NCI-H748 treated with DMSO at 0.1 percent for 48 hours (cell line): ENCODE measurements at places on chromosomes 2 and 18.

DNA sequence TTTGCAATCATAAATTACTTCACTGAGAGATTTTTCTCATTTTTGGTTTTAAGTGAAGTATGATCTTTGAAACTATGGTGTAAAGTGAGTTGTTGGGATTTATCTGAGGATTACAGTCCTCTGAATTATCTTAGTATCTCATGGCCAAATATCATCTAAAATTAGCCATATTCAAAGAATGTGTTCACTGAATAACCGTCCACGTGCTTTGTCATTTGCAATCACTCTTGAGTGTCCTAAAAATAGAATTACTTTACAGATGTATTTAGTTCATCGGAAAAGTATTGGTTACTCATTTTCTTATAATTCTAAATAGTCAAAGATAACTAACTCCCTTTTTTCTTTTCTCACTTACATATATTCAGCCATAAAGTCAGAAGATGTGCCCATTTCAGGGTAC is 141.2 kb downstream of the RTN4 start:
- DNase-seq, result no peak

DNA sequence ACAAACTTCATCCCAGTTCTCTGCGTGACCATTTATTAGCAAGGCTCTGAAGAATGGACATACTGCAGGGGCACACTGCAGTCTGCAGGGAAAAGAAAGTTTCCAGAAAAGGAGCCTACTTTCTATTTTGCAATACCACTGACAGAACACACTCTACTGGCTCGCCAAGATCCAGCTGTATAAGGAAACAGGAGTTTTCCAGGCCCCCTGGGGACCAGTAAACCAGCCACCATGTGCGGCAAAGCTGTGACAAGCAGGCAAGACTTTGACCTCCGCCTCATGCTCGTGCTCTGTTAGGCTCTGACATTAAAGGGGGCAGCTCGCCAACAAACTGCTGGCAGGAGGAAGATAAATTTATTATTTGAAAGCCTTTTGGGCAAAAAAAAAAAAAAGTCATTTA is 67.3 kb downstream of the CCBE1 start:
- DNase-seq, result no peak

GRCh38 chr2:43612944-43613343 is 17.1 kb upstream of the THADA start:
- no peak for DNase-seq

- no peak for DNase-seq
Measured at GRCh38 chr2:128544321-128545037, 225.8 kb upstream of the HS6ST1 start.

DNA sequence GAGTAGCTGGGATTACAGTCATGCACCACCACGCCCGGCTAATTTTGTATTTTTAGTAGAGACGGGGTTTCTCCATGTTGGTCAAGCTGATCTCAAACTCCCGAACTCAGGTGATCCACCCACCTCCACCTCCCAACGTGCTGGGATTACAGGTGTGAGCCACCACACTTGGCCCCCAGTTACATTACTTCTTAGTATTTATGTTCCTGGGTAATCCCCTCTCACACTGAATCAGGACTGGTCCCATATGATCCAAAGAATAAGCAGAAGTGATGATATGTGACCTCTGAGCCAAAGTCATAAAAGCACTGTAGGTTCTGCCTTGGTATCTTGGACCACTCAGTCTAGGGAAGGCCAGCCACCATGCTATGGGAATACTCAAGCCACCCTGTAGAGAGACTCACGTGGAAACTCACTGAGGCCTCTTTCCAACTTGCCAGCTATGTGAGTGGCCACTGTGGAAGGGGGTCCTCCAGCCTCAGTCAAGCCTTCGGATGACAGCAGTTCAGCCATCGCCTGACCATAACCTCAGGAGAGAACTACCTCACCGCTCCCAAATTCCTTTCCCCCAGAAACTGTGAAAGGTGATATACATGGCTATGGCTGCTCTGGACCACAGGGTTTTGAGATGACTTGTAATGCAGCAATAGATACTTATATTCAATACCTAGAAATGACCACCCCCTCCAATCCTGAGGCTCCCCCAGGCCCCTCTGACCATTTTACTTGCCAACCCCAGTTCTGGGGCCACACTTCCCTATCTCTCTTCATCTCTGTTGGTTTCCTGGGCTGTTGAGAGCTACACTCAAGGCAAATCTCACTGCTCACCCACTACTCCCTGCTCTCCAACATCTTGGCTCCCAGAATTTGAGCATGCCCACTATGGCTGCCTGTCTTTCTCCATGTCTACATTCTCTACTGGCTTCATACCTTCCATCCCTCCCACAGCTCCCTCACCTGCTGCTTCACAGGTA is 80.5 kb downstream of the DDX1 start:
- DNase-seq, result no peak

- DNase-seq, result no peak
Measured at GRCh38 chr2:120854766-120855530, 119.3 kb downstream of the GLI2 start.

DNA sequence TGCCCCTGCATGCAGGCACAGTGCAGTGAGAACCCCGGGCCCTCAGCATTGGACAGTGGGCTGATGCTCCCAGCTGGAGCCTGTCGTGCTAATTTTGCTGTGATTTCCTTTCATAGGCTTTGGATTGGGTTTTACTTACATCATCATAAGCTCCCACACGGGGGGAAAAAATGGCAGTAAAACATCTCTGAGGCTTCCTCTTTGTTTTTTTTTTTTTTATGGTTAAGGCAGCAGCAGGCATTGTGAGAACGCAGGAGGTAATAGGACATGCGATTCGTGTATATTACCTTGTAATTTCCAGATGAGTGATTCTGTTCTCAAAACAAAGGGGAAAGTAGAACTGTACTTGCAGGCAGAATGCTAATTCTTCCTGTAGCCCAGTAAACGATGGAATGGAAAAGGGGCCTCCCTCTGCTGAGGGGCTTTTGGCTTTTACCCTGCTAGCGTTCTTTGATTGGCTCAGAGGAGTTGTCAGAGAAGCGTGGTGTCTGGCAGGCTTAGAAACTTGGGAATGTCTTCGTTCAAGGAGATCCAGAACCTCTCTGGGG is 89.7 kb downstream of the NPAS2 start:
- DNase-seq, result no peak

DNA sequence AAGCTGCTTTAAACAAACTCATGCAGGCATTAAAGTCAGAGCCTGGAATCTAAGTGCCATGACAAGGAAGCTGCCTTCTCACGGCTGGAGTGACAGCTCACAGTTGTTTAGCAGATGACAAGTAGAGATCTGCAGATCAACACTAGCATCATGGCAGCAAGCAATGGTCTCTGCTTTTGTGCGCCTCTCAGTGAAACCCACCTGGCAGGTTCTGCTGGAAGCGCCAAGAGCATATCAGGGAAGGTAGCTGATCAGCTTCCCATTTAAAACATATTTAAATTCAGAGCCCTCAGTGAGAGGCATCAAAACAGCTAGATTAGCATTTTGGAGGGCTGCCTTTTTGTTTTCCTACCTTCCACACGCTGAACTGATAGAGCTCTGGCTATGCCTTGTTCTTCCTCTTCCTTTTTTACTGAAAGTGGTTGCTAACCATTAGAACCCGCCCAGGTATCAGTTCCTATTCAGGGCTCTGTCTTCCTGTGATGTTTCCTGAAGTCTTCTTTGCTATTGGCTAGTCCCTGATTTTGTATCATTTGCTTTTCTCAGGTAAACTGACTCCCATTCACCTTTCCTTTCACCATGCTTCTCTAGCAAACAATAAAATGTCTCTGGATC is 70.8 kb downstream of the TMEM200C start:
- no peak for DNase-seq

GRCh38 chr2:232815569-232815968 is 39.2 kb upstream of the KCNJ13 start:
- DNase-seq, result no peak

DNA sequence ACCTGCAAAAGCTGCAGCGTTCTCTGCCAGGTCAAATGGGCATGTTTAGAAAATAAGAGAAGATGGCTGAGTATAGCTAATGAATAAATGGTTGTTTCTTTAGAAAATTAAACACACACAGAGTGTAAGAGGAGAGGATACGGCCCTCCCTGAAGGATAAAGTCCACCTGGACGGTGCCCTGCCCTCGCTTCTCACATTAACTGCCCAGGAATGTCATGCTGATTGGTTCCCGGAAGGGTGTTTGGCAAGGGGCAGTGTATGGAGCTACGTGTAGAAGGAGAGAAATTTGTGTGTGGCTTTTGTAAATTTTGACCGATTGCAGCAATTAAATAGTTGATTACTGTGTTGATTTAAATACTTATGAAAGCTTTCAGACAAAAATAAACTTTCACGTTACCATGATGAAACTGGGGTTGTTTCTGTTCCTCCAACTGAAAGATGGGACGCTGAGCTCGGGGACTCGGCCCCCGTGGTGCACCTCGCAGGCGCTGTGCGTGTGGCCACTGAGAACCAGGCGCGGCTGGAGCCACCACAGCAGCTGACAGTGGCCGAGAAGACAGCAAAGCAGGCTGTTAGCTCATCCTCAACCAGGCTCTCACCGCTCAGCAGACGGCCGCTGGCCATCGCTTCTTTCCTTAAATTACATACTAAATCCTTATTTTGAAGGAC is 22.7 kb downstream of the MPPE1 start:
- no peak for DNase-seq

GRCh38 chr2:29000481-29000880 is 19.4 kb downstream of the TOGARAM2 start:
- no peak for DNase-seq

GRCh38 chr18:79405781-79406575 is 10.2 kb downstream of the NFATC1 start:
- no peak for DNase-seq

DNA sequence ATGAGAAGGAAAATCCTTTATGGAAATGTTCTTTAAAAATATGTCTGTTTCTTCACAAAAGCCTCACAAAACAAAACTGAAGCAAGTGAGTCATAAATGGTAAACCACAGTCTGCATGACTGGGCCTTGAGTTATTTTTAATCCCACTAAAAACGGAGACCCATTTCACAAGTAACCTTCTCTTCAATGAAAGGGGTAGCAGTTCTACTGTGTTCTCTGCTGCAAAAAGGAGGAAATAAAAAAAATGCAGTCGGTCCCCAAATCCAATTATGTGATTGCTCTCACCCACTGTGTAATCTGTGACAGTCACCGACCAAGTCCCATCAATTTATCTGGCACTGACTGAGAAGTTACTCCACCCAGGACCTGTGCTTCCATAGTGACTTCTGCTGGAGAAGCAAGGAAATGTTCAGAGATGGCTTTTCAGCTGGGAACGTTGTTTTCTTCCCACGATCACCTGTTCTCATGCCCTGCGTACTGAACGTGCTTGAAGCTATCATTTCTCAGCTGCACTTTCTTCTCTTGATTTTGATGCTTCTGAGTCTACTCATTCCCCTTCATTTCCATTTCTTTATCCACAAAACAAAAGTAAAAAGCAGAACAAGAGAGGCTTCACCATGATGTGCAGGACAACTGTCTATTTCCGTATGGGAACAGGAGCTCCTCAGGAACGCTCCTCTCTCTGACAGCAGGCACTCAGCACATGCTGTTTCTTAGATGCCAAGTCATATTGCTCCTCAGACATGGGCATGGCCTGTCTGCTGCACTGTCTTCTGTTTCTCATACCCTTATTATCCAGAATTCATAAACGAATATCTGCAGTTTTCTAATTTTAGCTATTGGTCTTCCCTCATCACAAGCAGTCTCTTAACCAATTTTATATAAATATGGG is 80.0 kb upstream of the TMEM200C start:
- DNase-seq, result no peak

DNA sequence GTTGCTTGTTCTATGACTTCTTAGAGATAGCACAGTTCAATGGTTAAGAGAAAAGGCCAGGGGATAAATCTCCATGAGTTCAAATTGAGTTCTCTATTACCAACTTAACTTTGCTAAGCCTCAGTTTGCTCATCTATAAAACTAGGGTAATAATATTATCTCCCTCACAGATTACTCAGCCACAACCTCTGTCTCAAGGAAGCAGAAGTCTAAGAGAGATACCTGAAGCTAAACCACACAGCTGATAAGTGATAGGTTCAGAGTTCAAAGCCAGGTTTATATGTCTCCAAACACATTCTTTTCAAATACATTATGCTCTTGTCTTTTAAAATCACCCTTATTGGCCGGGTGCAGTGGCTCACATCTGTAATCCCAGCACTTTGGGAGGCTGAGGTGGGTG is 287.7 kb downstream of the NBAS start:
- DNase-seq, result no peak

DNA sequence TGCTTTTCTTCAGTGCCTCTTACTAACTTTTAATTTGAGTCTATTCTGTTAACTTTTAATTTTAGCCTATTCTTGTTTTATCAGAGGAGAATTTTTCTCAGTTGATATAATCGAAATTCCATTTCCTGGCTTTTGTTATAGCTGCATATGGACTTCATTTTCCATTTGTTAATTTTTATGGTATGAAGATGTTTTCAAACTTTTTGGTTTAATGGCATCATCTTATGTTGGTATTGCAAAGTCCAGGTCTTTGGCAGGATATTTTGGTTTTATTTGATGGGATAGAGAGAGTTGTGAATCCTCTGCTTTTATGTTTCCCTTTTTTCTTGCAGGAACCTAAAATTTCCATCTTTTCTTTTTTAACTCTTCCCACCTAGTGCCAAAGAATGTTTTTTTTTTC is 70.9 kb upstream of the RAPGEF4 start:
- no peak for DNase-seq

DNA sequence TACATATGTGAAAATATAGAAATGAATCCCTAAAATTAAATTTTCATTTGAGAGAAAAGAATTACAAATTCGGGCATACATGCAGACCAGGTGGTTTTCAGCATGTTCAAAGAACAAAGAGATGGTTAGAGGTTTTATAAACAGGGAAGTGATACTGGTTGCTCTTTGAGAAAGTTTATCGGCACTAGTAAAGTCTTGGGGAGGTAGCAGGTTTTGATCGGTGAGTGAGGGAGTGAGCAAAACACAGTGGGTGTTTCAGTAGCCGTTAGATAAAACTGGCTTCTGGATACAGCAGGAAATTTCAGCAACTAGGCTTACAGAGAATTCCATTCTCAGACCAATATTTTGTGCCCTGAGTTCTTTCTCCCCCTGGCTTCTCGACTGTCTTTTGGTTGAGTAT is 51.1 kb downstream of the DSC3 start:
- DNase-seq, result no peak

DNA sequence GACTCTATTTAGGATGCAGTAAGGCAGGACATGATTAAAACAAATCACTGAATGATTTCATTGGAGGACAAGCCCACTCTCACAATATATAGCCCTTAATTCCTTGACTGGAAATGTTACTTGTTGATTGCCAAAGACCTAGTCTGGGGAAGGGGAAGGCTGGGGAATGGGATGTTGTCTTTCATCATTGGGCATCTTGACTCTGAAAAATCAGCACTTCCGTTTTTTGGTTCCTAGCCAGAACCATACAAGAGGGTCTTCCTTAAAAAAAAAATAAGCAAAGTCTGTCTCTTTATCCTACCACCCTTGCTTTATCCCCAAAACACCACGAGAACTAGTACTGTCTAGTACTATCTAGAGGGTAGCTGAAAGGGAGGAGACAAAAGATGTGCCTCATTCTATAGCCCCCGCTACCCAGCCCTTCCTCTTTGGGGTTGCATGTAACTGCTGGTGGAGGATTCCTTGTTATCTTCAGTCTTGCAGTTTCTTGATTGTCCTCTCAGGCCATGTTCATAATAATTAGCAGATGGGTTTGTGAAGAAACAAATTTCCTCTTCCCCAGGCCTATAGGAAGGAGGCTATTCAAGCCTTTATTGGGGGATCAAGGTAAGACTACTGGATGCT is 55.8 kb downstream of the NEMP2 start:
- no peak for DNase-seq

GRCh38 chr18:65091744-65092329 is 659.0 kb upstream of the CDH7 start:
- peak; percentile 39 for DNase-seq
